ENCODE measurements at places on chromosomes 1 and 21. TPM values are rescaled to one million over a fixed set of nuclear protein-coding genes. Genes with fewer than 3 reads are reported as not detected.

- DNase-seq: peak; percentile 67
These were observed 58.8 kb upstream of the SPATA6 start for GRCh38 chr1:48530727-48531351.

Gene GCSAML
- 0.55 TPM for polyA plus RNA-seq

DNA sequence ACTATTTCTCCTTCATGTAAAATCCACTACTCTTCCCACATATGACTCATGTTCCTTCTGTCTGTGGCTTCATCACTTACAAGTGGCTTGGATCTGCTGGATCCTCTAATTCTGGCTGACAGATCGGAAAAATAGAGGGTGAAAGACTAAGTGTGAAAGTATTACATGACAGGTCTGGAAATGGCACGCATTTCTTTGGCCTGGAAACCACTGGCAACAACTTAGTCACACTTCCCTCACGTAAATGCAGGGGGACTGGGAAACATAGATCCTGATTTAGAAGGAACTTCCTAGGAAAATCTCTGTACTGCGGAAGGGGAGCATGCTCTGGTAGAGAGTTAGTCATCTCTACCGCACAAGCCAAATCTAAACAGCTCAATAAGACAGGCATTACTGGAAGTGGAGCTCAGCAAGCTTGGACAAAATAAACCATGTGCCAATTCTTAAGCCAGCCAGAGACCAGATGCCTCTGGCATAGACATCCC, 305.4 kb upstream of the PTBP2 start:
- no peak for DNase-seq

- peak; percentile 74 for DNase-seq
These were observed 29.3 kb upstream of the USP1 start for GRCh38 chr1:62407398-62408009.

Gene CXADR
- 38.9 TPM for polyA plus RNA-seq

DNA sequence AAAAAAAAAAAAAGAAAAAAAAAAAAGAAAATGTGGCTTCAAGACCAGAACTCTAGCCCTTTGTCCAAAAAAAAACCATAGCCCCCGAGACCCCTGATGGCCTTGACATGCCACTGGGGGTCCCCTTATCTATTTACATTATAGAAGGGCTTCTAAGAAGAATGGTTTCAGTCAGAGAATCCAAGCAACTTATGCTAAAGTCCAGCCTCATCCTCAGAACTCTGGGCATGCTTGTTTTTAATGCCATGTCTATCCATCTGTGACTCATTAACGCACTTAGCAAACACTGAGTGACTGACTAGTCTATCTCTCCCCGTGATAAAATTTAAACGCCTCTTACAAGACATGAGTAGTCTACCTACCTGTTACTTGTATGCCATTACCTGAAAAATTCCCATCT, 29.3 kb downstream of the ERG start:
- no peak for DNase-seq

Gene TCHH
- 0.04 TPM for polyA plus RNA-seq

Gene LMOD1
- polyA plus RNA-seq: 4.3 TPM

DNA sequence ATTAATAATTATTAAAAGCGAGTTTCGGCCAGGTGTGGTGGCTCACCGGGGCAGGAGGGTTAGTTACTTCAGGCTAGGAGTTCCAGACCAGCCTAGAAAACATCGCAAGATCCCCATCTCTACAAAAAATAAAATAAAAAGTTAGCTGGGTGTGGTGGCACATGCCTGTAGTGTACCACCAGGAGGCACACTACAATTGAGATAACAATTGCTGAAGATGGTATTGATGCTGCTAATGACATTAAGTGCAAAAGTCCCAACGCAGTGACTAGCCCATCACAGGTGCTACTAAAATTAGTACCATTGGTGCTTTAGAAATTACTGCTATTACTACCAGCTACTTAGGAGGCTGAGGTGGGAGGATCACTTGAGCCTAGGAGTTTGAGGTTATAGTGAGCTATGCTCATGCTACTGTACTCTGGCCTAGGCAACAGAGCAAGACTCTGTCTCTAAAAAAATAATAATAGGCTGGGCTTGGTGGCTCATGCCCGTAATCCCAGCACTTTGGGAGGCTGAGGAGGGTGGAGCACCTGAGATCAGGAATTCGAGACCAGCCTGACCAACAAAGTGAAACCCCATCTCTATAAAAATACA, 156.6 kb downstream of the GREM2 start:
- no peak for DNase-seq

DNA sequence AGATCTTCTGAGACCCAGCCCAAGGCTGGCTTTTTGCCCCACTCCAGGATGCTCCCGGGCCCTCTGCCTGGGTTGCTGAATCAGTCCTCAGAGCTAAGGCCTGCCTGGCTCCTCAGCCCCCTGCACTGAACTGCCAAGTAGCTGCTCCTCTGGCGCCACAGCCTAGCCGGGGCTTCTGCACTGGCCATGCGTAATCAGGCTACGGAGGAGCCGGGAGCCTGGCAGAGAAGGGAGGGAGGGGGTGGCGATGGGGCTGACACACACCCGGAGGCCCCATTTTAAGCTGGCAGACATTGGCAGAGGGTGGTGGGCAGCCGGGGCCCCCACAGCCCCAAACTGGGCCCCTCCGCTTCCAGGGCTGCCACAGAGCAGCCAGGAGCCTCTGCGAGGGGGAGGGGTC, 38.7 kb downstream of the ALPL start:
- DNase-seq: no peak

- no peak for DNase-seq
These were observed 11.5 kb downstream of the ARHGEF16 start for GRCh38 chr1:3465935-3466321.

DNA sequence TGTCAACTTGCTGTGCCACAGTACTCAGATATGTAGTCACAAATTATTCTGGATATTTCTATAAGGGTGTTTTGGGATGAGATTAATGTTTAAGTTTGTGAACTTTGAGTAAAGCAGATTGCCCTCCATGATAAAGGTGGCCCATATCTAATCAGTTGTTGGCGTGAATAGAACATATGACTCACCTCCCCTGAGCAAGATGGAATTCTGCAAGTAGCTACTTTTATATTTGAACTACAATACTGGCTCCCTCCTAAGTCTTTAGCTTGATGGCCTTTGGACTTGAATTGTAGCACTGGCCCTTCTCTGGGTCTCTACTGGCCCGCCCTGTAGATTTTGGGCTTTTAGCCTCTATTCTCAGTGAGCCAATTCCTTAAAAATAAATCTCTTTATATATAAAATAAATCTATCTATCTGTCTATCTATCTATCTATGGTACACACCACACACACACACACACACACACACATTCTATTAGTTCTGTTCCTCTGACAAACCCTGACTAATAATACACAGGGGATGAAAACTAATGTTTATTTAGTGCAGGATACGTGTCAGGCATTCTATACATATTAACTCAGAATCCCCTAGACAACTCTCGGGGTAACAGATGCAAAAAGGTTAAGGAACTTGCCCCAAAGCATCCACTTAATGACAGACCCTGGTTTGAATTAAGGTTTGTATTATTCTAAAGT, 37.9 kb upstream of the PDC start:
- DNase-seq: no peak

Gene MYOM3
- polyA plus RNA-seq: 29.9 TPM

DNA sequence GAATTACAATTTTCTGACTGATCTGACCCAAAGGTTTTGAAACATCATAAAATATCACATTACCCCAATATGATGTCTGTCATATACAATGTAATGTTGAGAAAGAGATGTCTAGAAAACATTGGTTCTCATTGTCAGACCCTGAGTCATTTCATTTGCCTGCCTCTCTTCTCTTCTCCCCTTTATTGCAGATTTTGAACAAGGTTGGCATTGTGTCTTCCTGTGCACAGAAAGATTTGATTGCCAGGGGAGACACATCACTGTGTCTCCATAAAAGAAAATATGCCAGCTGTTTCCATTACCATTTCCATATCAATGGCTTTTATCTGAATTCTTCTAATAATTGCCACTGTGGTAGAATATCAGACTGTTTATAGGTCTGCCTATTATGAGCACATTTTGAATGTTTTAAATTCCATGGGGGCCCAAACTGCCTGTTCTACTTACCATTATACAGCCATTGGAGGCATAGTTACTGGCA, 65.6 kb downstream of the IFI44 start:
- DNase-seq: no peak

Gene ACTL8
- polyA plus RNA-seq: 0.06 TPM

Gene S100A14
- 22.1 TPM for polyA plus RNA-seq

Measured in renal cortex interstitium (tissue), 15 donors.